Stimulated activated CD8-positive, alpha-beta memory T cell treated with anti-CD3 and anti-CD28 coated beads, Interleukin-2, amount 100 ng/mL, for 1 hour (primary cell): ENCODE measurements at places on chromosomes 5 and 9.

DNA sequence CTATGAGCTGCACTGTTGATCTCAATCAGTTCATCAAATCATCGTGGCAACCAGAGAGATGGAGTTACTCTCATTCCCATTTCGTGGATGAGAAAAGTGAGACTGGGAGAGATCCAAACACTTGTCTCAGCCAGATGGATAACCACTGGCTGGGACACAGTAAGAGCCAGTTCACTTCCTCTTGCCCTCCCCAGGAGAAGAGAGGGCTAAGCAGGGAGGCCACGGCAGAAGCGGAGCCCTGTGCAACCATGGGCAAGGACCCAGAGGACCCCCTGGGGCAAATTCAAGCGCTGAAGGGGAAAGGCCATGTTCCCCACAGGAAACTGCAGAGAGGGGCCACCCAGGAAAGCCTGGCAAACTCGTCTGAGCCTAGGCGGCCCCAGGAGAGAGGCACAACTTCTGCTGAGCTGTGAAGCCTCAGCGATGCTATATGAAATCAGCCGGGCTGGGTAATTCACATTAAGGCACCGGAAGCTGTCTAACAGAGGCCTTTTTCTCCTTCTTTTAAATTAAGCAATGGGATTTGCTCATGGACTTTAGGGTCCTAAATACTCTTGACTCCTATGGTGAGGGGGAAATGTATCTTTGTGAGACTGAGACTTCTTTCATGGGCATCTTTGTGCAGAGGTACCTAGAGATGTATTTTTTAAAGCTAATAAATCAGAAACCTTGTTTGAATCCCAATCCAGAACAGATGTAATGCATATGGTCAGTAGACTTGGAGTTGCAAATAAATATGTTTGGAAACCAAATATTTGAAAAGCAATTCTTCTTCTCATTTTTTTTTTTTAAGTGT is 137.1 kb upstream of the SMIM23 start:
- no peak for DNase-seq

GRCh38 chr5:116908537-116908936 is 333.9 kb upstream of the SEMA6A start:
- DNase-seq: no peak

DNA sequence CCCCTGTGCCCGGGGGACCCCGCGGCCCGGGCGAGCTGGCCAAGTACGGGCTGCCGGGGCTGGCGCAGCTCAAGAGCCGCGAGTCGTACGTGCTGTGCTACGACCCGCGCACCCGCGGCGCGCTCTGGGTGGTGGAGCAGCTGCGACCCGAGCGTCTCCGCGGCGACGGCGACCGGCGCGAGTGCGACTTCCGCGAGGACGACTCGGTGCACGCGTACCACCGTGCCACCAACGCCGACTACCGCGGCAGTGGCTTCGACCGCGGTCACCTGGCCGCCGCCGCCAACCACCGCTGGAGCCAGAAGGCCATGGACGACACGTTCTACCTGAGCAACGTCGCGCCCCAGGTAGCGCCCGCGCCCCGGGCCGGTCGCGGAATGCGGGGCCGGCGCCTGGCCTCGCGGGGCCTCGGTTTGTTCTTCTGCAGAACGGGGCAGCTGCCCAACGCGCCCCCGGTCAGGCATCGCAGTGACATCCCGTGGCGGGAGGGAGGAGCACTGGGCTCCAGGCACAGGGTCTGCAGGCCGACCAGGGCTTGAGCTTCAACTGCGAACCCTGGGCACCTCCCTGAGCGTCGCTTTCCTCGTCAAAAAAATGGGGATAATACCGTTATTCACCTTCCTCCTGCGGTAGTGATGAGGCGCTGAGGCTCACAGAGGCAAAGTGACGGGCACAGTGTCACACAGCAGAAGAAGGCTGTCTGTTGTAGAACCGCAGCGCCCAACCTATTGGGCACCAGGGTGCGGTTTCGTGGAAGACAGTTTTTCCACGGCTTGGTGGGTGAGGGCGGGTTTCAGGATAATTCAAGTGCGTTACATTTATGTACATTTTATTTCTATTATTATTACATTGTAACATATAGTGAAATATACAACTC is 777 bp downstream of the ENDOG start:
- peak; percentile 21 for DNase-seq

DNA sequence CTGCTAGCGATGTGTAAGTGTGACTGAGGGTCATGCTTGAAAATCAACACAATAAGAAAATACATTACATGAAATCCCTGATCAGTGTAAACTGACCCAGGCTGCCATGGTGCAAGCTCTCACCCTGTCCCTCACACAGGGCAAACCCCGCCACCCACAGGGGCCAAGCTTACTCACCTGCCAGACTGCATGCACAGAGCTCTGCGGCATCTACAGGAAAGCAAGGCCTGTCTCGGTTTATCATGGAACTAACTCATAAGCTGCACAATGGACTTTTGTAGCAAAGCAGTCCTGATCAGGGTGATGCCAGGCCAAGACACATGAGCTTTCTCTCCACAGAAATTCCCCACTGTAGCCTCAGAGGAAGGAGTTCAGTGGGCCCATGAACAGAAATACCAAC is 9.7 kb downstream of the IPPK start:
- DNase-seq: no peak

DNA sequence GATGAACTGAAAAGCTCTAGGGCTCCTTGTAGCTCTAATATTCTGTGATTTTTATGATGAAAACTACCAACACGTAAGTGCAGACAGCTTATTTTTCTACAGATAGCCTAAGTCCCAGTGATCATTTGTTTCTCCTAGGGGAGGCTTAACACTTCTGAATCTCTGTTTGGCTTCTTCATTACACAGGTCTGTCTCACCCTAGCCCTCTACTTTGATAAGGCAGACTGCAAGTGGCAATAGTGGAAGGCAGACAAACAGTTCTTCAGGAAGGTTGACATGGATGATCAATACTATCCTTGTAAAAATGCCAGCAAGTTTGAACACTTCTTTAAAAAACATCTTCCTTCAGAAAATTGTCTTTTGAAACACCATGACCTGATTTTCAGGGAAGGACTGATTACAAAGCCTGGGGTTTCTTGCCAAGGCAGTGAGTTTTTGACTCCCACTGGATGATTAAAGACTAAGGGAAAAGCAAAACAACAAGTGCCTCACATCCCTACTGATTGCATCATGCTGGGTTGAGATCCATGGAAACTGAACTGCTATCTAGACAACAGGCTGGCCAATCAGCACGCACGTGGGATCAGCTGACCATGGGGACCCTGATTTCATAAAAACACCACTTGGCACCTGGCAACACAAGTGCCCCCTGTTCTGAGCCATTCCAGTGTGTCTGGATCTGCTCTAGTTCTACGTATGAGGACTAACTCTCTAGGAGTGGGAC is 212.2 kb downstream of the SMARCA2 start:
- DNase-seq: no peak

DNA sequence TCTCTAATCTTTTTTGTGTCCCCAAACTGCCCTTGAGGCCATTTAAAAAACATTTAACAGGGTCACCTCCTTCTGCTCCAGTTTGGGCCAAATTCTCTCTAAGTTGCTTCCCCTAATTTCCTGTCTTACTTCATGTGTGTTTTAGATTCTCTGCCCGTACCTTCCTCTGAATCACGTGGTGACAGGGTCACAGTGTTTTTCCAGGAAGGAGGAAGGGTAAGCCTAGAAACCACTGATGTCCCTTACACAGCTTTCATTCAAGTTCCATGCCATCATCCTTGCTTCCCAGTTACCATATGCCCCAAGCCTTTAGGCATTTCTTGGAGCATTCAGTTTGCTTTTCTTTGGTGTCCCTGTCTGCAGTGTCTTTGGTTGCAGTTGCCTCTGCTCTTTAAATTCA is 42.4 kb upstream of the MACIR start:
- no peak for DNase-seq

DNA sequence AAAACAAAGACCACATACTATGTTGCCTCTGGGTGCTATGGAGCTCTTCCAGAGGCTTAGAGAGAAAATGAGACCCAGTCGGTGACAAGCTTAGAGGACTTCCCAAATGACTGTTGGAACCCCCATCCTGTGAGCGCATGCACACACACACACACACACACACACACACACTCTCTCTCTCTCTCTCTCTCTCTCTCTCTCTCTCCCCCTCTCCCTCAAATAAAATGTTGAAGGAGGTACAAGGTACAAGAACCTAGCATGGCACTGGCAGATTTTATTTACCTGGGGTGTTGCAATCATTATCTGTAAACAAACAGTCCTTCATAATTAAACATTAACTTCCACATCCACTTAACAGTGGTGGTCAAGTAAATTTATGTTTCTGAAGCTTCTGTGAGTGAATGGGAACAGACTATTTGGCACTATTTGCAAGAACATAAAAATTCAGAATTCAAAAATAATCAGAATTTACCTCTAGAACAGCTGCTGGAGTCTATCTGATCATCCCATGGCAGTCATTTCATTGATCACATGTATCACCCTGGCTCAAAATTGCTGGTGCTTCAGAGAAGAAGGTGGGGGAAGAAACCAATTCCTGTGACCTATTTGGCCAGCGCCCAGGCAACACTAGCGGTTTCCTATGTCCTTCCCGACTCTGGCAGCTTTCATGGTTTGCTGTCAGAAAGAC is 24.9 kb downstream of the TRPM3 start:
- no peak for DNase-seq

- no peak for DNase-seq
These were observed 104.5 kb upstream of the LHFPL2 start for GRCh38 chr5:78753093-78753531.

DNA sequence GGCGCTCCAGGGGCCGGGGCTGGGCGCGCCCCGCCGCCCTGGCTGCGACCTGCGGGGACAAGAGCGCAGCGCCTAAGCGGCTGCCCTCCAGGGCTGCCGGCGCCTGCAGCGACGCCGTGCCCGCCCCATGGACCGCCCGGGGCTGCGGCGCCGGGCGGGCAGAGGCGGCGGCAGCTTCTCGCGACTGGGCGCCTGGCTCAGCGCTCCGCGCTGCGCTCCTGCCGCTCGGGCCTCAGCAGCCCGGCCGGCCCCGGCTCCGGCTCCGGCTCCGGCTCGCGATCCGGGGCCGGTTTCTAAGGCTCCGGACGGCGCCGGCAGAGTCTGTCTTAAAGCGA is at the start of gene PITX1:
Gene PITX1 (minus strand): TSS at position 328 of the 335 bp plus-strand sequence. CDS start 347 bp downstream, outside the sequence.
- no peak for DNase-seq

- no peak for DNase-seq
These were observed 68.2 kb downstream of the EBF1 start for GRCh38 chr5:159031513-159031912.

- no peak for DNase-seq
These were observed 9.4 kb downstream of the APTX start for GRCh38 chr9:32991897-32992594.

- no peak for DNase-seq
These were observed 31.5 kb upstream of the ADRB2 start for GRCh38 chr5:148794729-148795561.

- DNase-seq: peak; percentile 63
These were observed 10.8 kb downstream of the REEP2 start for GRCh38 chr5:138449501-138450239.

- no peak for DNase-seq
These were observed 572 bp downstream of the SCGB3A1 start for GRCh38 chr5:180590543-180591310.

DNA sequence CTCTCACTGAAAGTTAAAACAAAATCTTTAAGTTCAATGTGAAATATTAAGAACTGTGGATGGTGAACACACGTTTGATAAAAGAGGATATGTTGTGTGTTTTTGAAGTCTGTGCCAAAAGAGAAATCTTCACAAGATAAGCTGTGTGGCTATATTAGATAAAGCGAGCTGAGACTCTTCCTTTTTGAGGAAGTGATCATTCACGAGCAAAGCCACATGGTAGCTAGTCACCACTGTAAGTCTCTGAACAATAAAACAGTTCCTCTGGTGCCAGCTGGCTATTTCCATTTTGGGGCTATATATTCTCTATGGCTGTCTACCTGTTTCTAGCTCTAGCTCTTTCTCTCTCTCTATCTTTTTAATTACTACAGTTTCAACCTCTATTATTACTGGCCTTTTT is 1849.2 kb upstream of the C9orf72 start:
- DNase-seq: no peak

- DNase-seq: no peak
These were observed 298.4 kb upstream of the CDH9 start for GRCh38 chr5:27336817-27337216.

- no peak for DNase-seq
These were observed 288.7 kb downstream of the FBXL17 start for GRCh38 chr5:108093186-108093585.

DNA sequence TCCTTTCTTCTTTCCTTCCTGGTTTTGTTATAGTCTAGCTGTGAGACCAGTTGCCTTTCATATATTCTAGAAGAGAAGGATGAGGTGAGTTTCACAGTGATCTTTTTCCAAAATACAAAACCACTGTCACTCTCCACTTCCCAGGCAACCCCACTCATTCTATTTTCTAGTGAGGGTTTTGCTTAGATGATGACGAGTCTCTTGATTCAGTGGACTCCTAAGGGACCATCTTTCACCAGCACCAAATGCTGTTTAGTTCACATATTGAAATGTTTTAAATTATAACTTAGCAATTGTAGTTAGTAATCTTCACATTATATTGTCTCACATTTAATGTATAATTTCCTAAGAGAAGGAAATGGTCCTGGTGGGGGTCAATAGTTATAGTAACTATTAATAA is 25.2 kb downstream of the PIK3R1 start:
- DNase-seq: no peak

GRCh38 chr5:40841068-40841805 is at the start of gene CARD6:
CARD6 (plus strand) TSS chr5:40841367; CDS start chr5:40841383, 16 bp downstream.
- DNase-seq: no peak

DNA sequence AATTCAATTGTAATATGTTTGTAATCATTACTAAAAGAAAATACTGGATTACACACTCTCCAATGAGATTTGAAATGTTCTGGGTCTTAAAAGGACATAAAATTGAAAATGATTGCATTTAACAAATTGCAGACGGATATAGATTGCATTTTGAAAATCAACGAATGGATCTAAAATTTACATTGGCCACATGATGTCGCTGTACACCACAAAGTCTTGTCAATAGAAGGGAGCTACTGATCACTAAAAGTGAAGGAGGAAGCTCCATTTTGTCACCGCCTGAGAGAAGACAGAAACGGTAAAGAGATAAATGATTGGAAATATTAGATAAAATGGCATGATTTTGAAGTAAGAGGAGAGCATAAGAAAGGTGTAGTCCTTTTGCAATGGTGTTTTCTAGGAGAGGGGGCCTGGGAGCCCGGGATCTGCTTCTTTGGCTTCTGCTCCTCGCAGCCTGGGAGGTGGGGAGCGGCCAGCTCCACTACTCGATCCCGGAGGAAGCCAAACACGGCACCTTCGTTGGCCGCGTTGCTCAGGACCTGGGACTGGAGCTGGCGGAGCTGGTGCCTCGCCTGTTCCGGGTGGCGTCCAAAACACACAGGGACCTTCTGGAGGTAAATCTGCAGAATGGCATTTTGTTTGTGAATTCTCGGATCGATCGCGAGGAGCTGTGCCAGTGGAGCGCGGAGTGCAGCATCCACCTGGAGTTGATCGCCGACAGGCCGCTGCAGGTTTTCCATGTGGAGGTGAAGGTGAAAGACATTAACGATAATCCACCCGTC is at the start of gene PCDHA1:
Gene PCDHA1 (plus strand): TSS at position 236 of the 782 bp plus-strand sequence.
- no peak for DNase-seq

- no peak for DNase-seq
These were observed 290.5 kb downstream of the ANXA1 start for GRCh38 chr9:73441890-73442818.

- no peak for DNase-seq
These were observed 26.4 kb downstream of the LURAP1L start for GRCh38 chr9:12801187-12801586.

GRCh38 chr9:120885958-120886357 is 9.0 kb upstream of the PHF19 start:
- DNase-seq: no peak

- no peak for DNase-seq
These were observed 43.8 kb downstream of the ANKRD33B start for GRCh38 chr5:10607666-10608073.

GRCh38 chr9:138028596-138028995 is 151.0 kb downstream of the CACNA1B start:
- no peak for DNase-seq
